Activated naive CD8-positive, alpha-beta T cell treated with anti-CD3 and anti-CD28 coated beads for 36 hours (primary cell): ENCODE measurements at places on chromosomes 6 and 20. TPM values are rescaled to one million over a fixed set of nuclear protein-coding genes. Genes with fewer than 3 reads are reported as not detected.

ROMO1 gene
- total RNA-seq, result 121 TPM

SNAP91 gene
- total RNA-seq, result not detected

BMP5 gene
- not detected for total RNA-seq

DNA sequence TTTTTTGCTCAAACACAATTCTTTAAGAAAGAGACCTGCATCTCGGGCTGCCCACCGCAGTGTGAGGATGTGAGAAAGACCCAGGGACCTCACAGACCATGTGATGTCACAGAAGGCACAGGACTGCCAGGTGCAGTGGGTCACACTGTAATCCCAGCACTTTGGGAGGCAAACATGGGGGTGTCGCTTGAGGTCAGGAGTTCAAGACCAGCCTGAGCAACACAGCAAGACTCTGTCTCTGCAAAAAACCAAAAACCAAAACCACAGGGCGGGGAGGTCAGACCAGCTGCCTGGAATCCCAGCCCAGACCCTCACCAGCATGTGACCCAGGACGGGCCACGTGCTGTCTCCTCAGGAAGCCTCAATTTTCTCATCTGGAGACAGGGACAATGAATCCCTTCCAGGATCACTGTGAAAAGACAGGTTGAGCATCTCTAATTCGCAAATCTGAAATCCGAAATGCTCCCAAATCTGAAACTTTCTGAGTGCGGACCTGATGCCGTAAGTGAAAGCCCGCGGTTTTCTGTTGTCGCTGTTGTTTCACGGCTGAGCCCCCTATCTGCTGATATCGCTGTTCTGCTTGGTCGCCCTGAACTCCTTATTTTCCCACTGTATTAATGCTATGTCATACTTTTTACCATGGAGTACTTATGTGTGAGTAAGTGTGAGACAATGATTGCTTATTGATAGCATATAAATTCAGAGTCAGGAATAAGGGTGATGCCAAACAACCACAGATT is 159.5 kb upstream of the PTPN1 start:
- H3K4me1 ChIP-seq, result peaks cover 22% of the 10 kb centered on the region
- H3K36me3 ChIP-seq, result no peaks in the 10 kb centered on the region
- DNase-seq, result no peak
- H3K4me3 ChIP-seq, result no peak overlapping the region
- no peak overlapping the region for H3K27ac ChIP-seq

DNA sequence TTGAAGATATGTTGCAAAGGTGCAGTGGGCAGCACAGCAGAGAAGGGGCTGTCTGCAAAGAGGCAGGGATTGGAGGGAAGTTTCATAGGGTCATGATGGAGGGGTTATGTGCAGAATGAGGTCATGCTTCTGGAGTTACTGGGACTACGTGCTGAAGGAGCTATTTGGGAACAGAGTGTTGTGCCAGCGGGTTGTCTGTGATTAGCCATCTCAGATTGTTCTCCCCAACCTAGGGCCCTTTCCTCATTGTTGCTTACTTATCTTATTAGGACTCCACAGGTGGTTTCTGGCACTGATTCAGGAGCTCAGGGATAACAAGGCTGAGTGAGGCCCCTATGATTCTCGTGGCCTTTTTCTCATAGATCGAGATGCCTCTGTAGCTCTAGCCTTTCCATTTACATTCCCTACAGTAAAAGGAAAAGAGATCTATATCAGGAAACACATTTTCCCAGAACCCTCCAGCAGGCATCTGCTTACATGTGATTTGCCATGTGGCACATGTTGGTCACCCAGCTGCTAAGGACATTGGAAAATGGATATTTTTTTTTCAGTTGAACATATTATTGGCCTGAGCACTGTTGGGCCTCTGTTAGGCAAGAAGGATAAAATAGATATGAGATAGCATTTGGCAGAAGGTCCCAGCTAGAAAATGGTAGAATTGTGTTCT is 429.6 kb upstream of the PLCB4 start:
- no peaks in the 10 kb centered on the region for H3K4me1 ChIP-seq
- H3K27ac ChIP-seq, result no peak overlapping the region
- H3K36me3 ChIP-seq, result no peaks in the 10 kb centered on the region
- no peaks in the 10 kb centered on the region for H3K27me3 ChIP-seq

- H3K36me3 ChIP-seq, result peaks cover 53% of the 10 kb centered on the region
- peaks cover 60% of the 10 kb centered on the region for H3K4me1 ChIP-seq
- no peaks in the 10 kb centered on the region for H3K27me3 ChIP-seq
- no peak for DNase-seq
Measured at GRCh38 chr6:112026933-112027332, 27.0 kb upstream of the CCN6 start.

GRCh38 chr6:28922821-28923317 is 916 bp downstream of the TRIM27 start:
- H3K27me3 ChIP-seq, result no peaks in the 10 kb centered on the region
- peak overlapping the region; percentile 95 for H3K27ac ChIP-seq
- peak; percentile 53 for DNase-seq
- H3K36me3 ChIP-seq, result peaks cover 43% of the 10 kb centered on the region
- peak overlapping the region; percentile 94 for H3K4me3 ChIP-seq
- H3K4me1 ChIP-seq, result peaks cover 33% of the 10 kb centered on the region

DNA sequence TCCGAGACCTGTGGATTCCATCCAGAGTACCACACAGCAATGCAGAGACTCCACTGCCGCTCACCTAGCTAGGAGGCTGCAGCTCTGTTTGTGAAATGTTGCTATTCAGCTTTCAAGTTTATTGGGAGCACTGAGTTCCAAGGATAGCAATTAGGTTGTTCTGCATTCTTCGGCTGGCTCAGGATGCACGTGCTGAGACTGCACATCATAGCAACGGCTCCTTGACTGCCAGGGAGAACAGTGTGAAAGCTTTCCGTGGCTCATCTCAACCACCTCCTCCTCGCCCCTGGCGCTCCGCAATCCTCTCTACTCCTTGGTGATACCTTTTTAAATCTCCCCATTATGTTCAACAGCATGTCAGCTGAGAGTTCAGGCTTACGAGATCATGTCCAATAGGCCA is 116.6 kb downstream of the TSHZ2 start:
- no peak for DNase-seq
- H3K36me3 ChIP-seq, result no peaks in the 10 kb centered on the region
- H3K4me1 ChIP-seq, result no peaks in the 10 kb centered on the region
- H3K27ac ChIP-seq, result no peak overlapping the region
- H3K4me3 ChIP-seq, result no peak overlapping the region

GRCh38 chr6:142601427-142601826 is 299.6 kb downstream of the ADGRG6 start:
- H3K36me3 ChIP-seq, result no peaks in the 10 kb centered on the region
- H3K4me1 ChIP-seq, result peaks cover 11% of the 10 kb centered on the region
- H3K27ac ChIP-seq, result no peak overlapping the region
- no peak overlapping the region for H3K4me3 ChIP-seq
